ENCODE measurements at places on chromosomes 3 and 15.

DNA sequence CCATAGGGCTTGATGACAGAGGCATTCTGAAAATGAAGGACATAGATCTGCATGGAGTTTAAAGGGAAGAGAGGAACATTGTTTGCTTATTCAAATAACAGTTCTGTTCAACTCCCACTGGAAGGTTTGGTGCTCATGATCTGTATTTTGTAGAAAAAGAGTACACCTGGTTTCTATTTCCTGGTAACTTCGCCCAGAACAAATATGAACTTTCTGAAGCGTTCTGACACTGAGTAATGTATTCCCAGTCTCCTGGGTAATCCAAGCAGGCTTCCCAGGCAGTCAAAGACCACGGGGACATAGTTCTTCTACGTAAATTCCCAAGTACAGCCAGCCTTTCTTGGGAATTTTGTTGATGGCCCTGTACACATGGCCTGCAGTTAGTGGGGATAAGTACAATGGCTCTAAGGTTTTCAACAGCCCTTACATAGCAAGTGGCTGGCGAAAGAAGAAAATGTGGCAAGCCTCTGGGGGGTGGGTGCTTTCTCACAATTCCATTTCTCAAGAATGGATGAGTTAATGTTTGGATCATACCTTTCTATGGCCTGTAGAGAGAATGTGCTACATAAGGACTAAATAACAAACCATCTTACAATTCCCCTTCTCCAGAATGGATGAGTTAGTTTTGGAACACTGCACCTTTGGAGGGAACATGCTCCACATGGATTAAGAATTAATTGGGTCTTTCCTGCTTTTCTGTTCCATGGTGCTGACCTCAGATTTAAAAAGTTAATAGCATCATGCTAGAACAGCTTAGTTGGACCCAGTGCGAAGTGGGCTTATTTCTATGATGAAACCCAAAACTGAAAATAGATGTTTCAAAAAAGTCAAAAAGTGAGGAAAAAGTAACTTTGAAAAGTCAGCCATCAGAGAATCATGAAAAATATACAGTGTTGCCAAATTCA lies 52.7 kb downstream of the COL6A6 start:
- no peak for DNase-seq

GRCh38 chr3:147387291-147387884 lies 19.0 kb downstream of the ZIC4 start:
- no peak for DNase-seq

- no peak for DNase-seq
Observed at GRCh38 chr3:141384157-141384556, 15.9 kb downstream of the ZBTB38 start.

DNA sequence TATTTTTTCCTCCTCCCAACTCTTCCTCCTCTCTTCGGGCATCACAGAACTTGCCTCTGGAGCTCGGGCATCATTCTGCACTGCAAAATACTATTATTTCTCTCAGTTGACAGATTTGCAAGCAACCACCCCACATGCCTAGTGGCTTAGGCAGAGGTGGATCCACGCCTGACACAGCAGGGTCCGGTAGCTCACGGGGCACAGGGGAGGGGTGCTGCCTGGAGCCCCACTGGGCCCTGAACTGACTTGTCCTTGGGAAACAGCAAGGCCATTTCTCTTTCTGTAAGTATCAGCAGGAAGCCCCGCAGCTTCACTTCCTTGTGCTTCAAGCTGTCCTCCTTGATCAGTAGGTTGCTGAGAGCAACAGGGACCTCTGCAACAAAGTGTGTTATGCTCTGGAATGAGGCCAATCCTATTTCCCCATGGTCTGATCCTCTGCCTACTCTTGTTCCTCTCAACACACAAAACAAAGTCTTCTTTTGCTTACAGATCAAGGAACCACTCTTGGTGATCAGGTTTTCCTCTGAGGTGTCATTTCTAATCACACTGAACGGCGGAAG lies 69.1 kb downstream of the FAM174B start:
- DNase-seq = no peak

- DNase-seq = peak; percentile 91
Observed at GRCh38 chr3:129238945-129239705, 10.3 kb upstream of the COPG1 start.

- DNase-seq = no peak
Observed at GRCh38 chr3:149620291-149621020, 37.4 kb downstream of the WWTR1 start.

- no peak for DNase-seq
Observed at GRCh38 chr15:47885920-47886319, 168.6 kb downstream of the SEMA6D start.

DNA sequence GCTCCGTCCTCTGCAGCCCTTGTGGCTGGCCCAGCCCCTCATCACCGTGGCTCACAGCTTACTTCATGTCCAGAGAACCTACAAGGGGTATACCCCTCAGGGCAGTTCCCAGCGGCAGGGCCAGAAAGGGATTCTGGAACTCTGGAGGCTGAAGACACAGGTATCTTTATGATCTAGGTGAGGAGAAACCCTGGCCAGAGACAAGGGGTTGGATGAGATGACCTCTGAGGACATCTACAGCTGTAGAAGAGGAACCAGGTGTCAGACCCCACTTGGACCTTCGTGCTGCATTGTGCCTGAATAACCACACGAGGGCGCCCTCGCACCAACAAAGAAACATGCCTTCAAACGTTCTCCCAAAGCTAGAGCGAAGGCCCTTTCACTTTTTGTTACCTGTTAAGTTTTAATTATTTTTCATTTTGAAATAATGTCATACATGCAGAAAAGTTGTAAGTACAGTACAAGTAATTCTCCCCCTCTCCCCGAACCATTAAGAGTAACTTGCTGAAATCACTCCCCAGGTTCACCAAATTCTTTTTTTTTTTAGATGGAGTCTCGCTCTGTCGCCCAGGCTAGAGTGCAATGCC lies 118.7 kb upstream of the SMAD3 start:
- DNase-seq = peak; percentile 88

Measured in suppressor macrophage (primary cell).